ENCODE measurements at places on chromosomes 4 and X.

GRCh38 chrX:27254656-27255055 is 208.5 kb downstream of the PPP4R3C start:
- no peak for DNase-seq

- DNase-seq = no peak
Observed at GRCh38 chr4:107261241-107261874, 225.2 kb upstream of the DKK2 start.

DNA sequence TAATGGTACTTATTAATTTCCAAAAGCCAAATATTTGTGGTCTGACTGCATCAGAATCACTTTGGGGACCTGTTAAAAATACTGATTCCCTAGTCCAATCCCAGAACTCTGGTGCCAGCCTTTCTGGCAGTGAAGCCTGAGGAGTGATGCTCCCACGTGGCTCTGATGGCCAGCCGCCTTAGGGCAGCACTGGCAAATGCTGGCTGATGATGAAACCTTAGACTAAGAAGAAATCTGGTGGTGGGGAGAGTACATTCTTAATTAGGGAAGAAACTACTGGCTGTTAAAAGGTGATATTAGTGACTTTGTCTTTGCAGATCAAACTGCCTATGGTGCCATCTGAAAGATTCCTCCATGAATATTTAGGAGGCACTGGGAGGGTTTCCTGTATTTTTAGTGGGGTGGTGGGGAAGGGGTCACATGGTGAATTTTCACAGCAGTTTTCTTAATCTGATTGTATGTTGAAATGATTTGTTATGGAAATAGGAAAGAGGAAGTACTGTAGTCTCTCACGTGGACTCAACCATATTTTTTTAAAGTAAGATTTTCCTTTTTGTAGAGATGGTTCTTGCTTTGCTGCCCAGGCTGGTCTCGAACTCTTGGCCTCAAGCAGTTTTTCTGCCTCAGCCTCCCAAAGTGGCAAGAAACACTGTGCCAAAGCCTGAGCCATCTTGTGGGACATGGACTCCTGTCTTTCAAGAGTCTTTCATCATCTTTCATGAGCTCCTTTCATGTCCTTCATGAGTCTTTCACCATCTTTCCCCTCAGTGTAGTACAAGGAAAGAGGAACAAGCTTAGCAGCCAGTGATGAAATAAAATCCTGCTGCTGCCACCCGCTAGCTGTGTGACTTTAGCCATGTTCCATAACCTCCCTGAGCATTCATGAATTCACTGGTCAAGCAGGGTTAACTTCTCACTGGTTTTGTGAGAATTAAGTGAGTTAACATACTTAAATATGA is 90.8 kb downstream of the ZNF330 start:
- DNase-seq = no peak

GRCh38 chr4:151013491-151013890 is 1.6 kb downstream of the LRBA start:
- no peak for DNase-seq

- DNase-seq = no peak
Observed at GRCh38 chr4:128565565-128566186, 243.8 kb upstream of the JADE1 start.
